ENCODE measurements at places on chromosomes 7 and 10.
A peak's percentile ranks its signal among the peaks of the same experiment; 100 is the strongest.

DNA sequence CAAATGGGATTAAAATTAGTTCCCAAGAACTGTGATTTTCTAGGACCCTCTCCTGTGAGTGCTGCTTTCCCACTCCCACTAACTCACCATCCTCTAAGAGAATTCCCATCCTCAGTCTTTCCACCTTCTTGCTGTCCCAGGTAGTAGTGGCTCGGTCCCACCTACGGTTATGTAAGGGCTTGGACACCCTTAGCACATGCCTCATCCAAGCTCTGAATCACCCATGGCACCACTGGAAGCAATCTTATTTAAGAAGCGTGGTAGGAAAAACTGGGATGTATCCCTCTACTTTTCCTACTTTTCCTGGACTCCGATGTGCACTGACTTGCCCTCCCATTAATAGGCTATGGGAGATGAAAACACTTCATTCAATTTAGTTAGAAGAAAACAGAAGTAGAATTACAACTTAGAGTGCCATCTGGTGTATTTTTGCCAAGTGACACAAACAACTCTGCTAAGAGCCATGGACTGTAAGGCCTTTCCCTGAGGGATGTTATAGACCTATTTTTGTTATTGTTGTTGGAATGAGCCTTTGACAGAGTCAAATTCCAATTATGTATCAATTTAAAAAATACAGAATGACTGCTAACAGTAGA lies 13.7 kb upstream of the ANKRD22 start:
- no peak for DNase-seq

- no peak for DNase-seq
Observed at GRCh38 chr7:98105942-98106544, 619 bp upstream of the LMTK2 start.

GRCh38 chr10:112140110-112140970 lies 43.2 kb downstream of the GPAM start:
- peak; percentile 34 for DNase-seq

GRCh38 chr7:128708235-128708634 lies 30.9 kb upstream of the CALU start:
- no peak for DNase-seq

GRCh38 chr10:88849234-88849633 lies 2.4 kb downstream of the ANKRD22 start:
- DNase-seq = no peak

DNA sequence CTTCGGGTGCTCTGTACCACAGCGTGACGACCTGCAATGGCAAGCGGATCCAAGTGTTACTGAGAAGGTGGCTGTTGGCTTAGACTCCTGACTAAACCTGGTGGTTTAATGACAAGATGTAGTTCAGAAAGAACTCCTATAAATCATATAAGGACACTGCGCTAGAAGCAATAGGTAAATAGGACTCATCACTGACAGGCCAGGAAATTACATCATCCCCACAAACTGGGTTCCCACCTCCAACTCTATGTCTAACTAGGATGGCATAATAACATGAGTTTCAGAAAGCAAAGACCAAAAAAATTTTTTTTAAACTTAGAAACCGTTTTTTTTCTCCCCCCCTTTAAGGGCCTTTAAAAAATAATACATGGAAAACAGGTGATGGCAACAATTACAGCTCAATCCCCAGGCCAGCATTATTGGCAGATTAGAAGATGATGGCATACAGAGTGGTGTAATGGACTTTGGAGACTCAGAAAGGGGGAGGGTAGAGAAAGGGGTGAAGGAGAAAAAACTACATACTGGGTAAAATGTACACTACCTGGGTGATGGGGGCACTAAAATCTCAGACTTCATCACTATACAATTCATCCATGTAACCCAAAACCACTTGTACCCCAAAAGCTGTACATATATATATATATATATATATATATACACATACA lies 81.4 kb upstream of the FAM133B start:
- no peak for DNase-seq

GRCh38 chr7:33876596-33877274 lies 28.6 kb upstream of the BMPER start:
- no peak for DNase-seq

Measured in nucleus accumbens (tissue), 56 donors.